ENCODE measurements at places on chromosomes 2 and 18.

- DNase-seq: no peak
These were observed 51.8 kb downstream of the WDR7 start for GRCh38 chr18:56702946-56703345.

DNA sequence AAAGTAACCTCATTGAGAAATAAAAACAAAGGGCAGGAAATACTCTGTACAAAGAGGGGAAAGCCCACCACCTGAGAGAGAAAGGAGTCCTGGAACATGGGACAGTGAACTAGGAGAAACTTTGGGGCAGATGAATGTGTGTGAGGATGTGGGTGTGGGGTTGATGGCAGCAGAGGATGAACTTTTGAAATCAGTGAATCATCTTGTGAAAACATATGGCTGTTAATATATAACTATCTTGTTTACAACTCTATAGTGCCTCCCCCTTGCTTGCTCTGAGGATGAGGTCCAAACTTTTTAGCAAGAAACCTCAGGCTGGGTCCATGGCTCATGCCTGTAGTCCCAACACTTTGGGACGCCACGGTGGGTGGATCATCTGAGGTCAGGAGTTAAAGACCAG, 171.8 kb upstream of the LHCGR start:
- DNase-seq: no peak

- no peak for DNase-seq
These were observed 152.2 kb downstream of the PID1 start for GRCh38 chr2:229118927-229119326.

DNA sequence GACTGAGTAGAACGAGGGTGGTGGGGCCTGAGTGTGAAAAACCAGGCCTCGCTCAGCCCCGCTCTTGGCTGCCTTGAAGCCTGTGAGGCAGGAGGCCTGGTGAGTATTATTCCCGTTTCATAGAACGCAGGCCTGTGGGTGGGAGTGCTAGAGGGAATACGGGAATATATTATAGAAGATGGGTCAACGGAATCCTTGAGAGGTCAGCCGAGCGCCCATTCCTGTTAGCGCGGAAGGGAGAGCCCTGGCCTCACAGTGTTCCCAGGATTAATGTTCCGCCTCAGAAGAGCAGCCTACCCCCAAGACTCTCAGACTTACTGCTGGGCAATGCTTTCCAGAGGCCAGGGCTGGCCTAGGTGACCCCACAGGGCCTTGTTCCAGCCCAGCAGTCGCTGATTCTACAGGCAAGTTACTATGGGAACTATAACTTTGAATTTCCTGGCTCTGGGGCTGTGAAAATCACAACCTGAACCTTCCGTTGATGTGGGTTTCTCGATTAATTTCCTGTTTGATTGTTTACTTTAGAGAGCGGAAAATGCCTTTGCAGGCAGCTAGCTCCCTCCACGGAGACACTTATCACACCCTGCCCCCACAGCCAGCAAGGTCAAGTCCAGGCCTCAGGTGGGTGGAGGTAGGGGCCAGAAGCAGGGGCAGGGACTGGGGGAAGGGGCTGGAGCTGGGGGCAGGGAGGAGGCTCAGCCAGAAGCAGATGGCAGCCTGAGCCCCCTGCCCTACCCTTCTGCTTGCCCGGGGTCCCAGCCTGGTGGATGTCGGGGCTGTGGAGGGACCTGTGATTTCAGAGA, 108.3 kb downstream of the SMAD7 start:
- peak; percentile 16 for DNase-seq

DNA sequence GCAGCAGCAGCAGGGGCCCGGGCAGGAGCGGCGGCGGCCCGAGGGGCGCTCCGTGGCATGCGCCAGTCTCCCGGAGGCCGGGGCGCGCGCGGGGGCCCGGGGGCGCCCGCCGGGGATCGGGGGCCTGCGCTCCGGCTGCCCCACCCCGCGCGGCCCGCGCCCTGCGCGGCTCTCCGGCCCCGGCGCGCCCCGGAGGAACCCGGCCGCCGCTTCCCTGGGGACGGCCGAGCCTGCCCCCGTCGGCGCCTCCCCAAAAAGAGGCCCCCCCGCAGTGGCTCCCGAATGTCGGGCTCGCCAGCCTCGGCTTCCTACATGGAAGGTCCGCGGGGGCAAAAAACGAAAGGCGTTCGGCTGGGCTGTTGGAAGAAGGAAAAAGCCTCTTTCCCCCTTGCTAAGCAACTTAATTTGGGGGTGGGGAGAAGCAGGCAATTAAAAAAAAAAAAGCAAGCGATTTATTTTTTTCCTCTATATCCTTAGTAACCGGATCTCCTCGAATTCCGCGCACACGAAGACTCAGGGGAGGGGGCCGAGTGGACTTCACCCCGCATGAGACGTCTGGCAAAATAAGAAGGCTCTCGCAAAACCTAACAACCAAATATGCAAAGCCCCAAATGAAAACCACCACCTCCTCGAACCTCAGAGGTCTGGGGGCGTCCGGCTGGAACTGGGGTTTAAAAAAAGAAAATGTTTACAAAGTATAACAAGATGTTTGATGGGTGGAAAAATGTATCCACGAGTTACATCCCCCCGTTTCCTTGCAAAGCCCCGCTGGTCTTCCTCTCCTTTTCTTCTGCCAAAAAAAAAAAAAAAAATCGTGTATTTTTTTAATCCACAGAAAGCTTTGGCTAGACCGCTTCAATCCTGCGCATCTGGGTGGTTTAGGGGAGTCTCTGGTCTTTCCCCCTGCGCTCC, at the start of gene SMAD7:
SMAD7 (minus strand) TSS at position 430 of the 912 bp plus-strand sequence. CDS start 541 bp downstream, outside the sequence.
- no peak for DNase-seq

- no peak for DNase-seq
These were observed 111.7 kb upstream of the CSRNP3 start for GRCh38 chr2:165357758-165358157.

DNA sequence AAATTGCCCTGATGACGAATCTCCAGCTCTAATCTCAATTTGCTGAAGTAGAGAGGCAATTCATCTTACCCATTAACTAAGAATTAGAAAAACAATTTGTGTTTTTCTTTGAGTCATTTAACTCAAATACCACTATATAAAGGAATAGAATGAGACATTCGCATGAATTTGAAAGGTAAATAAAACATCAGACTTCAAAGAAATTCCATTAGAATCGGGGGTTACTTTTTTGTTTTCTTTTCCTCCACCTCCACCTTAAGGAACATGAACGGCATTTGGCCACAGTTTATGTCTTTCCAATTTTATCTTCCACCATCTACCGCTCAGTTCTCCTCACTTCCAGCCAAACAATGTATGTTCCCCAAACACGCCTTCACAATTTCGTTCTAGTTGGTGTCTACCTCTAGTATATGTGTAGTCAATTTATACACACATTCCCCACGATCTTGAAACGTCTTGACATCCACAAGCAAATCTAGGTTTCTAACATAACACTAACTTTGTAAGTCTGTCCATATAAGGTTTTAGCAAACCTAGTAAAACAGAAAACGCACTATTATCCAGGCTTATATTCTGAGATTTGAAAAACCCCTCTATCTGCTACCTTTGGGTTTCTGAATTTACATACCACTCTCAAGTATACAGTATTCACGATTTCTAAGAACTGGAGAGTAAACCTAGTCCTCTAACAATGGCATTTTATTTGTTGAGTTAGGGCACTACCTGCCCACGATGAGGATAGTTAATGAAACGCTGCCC, 1.2 kb upstream of the SMCHD1 start:
- DNase-seq: no peak

GRCh38 chr2:144776766-144777165, 256.8 kb upstream of the ZEB2 start:
- DNase-seq: no peak

GRCh38 chr18:74715306-74715705, 117.6 kb downstream of the ZNF407 start:
- DNase-seq: no peak

- DNase-seq: no peak
These were observed 94.6 kb downstream of the PMAIP1 start for GRCh38 chr18:59994357-59994756.

DNA sequence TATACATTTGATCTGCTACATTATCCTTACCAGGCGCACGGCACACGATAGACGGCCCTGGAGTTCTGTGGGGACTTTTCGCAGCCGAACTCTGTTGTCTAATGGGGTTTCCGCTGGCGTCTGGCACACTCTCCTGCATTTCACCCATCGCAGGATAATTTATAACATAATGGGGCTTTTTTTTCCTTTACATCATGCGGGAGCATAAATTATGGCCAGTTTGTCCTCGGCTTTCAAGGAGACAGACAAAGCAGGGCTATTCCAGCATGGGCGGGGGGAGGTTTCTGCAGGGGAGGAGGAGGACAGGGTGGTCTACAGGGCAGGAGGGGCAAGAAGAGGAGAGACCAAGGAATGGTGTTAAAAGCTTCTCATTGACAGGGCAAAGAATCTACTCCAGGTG, 279.8 kb downstream of the CELF4 start:
- no peak for DNase-seq

DNA sequence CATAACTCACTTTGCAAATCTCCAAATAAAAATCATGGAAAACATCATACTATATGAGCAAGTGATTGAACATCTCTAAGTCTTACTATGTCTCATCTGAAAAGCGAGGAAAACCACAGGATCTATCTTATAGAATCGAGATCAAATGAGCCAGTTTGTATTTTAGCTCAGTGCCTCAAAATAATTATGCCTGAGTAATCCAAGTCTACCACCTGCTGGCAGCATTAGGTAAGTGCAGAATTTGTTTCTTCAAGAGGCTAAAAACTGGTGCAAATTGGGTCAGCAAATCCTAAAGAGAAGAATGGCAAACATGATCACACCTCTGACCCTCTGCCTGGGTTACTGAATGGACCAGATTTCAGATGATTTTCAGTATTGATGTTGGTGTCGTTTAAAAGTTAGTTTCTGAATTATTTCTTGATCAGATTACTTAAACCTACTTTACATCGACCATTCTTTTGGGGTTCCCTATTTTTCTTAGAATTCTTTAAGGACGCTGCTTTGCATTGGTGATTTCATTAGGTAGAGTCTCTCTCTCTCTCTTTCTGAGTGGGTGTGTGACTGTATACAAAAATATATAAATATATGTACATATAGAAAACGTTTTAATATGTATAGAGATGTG, 12.7 kb upstream of the FHOD3 start:
- DNase-seq: no peak

GRCh38 chr2:100976645-100977391, 25.3 kb upstream of the RPL31 start:
- DNase-seq: no peak

DNA sequence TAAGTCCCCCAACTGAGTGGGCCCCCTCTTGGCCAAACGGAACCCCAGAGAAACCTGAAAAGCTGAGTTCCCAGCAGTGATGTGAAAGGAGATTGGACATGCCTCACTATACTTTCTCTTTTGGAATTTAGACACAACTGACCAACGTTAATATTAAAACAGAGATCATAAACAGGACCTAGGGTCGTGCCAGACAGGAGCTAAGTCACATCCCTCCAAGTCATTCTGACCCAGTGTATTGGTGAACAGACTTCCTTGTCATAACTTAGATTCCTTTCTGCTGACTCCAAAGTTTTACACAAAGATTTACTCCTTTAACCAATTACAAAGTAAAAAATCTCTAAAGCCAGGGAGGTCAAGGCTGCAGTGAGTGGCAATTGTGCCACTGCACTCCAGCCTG, 46.9 kb downstream of the UXS1 start:
- DNase-seq: no peak

GRCh38 chr2:134973241-134974138, 54.9 kb downstream of the CCNT2 start:
- DNase-seq: no peak

GRCh38 chr18:76390452-76391035, 104.5 kb downstream of the ZNF516 start:
- DNase-seq: no peak

GRCh38 chr18:32771871-32772580, 797 bp downstream of the KLHL14 start:
- peak; percentile 55 for DNase-seq

GRCh38 chr2:137764646-137765045, 199.6 kb upstream of the HNMT start:
- no peak for DNase-seq

GRCh38 chr2:60553495-60554073, at the start of gene BCL11A:
Gene BCL11A, minus strand, starts transcription at chr2:60553654. Its CDS starts 384 bp downstream, at chr2:60553270.
- DNase-seq: peak; percentile 85

GRCh38 chr2:224957540-224958461, 84.5 kb downstream of the DOCK10 start:
- no peak for DNase-seq

DNA sequence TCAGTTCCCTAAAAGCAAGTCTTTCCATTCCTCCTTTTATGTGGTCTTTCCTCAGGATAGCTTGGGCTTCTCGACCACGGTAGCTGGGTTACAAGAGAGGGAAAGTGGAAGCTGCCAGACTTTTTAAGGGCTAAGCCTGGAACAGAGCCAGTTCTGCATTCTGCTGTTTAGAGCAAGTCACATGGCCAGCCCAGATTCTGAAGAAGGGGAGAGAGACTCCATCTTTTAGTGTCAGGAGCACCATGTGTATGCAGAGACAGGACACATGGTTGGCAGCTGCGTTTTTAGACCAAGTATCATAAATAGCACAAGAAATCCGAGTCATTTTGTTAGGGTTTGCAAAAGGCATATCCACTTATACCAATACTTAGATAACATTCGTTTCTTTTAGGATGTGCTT, 4.7 kb downstream of the HMSD start:
- DNase-seq: no peak

DNA sequence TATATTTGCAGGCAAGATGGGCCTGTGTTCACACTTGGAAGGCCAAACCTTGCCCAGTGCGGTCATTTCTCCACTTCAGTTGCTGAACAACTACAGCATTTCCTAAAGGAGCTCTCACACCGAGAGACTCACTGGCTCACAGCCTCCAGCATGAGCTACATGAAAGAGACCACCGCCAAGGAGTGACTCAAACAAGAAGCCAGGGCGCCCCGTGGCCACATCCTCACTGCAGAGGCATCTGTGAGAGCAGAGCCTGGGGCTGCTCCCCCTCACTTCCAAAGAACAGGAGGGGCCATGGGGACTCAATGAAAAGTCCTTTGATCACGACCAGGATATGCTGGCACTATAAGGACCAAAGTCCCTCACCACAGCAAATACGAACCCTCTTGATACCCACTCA, 50.0 kb downstream of the TMEM163 start:
- no peak for DNase-seq

GRCh38 chr2:54372361-54372760, 83.8 kb upstream of the SPTBN1 start:
- DNase-seq: no peak

DNA sequence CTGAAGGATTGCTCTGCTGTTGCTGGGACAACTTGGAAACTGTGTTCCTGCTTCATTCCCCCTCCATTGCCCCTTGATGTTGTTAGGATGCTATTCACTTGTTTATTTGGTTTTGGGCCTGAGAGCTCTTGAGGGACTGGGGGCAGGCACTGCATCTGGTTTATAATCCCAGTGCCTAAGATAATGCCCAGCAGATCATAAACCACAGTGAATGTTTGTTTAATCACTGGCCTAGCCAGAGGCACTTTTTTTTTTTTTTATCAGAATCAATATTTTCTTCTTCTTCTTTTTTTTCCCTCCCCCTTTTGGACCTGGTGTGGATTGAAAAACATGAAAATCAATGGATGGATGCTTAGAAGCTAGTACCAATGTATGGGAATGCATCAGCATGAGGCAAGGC, 38.1 kb downstream of the KCNS3 start:
- no peak for DNase-seq

- DNase-seq: no peak
These were observed 48.2 kb upstream of the PAPOLG start for GRCh38 chr2:60707750-60708371.

Data from glutamatergic neuron (in vitro differentiated cells).